Left ventricle myocardium superior (tissue), 1 donor: ENCODE measurements at places on chromosomes 7 and 10.

DNA sequence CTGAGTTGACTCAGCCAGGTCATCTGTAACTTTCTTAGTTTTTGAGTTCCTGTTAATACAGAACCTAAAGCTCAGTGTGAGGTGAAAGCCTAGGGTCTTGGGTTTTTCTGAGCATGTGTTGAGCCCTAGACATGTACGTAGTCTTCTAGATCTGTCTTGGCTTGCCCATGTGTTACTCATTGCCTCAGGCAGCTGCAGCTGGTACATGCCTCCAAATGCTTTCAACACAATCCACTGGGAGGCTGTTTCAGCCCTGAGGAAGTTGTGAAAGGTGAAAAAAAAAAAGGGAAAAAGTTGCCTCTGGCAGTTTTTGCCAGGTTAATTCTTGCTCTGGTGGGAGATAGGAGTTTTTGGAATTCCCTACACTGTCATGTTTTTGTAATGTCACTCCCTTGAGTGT is 134.6 kb downstream of the RNF216 start:
- no peak for DNase-seq

DNA sequence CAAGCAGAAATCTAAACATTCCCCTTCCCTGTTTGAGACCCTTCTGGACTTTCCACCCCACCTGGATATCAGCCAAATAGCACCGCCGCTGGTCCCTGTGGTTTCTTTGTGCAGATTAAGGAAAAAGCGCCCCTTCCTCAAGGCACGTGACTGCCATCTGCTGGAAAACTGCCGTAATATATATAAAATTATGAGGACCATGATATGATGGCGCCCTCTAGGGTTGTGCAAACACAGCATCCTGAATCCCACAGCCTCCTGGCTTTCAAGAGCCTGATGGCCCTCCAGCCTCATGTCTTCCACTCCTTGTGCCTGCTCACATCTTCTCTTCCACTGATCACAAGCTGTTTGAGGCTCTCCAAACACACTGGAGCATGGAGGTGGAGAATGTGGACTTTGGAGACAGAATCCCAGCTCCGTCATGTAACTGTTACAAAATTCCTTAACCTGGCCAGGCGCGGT is 121.3 kb downstream of the MYL10 start:
- DNase-seq = no peak

DNA sequence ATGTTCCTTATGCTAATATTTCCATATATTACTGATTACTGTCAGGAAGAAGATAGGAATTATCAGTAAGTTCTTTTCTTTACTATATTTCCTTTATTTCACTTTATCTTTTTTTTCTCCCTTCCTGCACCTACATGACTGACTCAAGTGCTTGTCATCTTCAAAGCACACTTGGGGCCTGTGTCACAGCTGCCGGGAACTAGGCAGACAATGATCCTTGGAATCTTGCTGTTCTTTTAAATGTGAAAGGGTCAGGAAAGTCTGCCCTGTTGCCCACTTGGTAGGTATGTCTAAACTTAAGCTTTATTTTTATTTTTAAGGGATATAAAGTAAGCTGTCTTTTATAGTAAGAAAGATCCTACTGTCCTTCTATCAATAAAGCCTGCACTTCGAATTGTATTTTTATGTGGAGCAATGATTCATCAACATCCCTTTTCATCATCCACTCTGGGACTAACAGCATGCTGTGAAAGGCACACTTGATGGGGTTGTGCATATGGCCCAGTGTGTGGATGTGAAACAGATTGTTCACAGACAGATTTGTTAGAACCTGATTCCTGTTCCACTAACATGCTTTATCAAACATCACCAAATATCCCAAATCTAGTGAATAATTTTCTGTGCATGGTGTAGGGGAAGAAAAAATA is 556.9 kb downstream of the DNAJB9 start:
- DNase-seq = no peak

GRCh38 chr7:51459809-51460208 is 143.2 kb upstream of the COBL start:
- no peak for DNase-seq

DNA sequence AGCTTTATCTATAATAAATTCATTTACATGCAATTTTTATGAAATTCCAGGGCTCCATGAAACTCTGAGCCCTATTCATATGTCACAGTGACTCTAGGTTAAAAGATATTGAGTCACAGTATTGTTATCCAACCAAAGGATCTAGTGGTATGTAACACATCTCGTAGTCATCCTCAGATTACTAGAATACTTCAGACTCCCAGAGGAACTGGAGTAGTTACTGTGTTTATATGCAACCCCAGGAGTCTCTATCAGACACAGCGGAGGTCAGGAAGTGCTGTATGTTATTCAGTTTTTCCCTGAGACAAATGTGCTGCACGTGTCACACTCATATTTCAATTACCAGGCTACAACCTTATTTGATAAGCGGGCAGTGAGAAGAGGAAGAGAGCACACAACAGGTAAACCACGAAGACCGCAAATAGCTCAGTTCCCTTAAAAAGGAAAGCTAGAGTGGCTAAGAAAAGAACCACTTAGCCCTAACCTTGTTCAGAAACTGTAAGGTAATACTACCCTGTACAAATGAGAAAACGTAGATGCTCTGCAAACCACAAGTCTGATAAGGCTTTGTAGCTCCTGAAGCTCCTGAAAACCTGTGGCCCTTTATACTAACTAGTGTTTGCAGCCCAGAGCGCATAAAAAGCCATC is 114.0 kb upstream of the CNTNAP2 start:
- DNase-seq = no peak
